Fibroblast of pulmonary artery (primary cell): ENCODE measurements at places on chromosomes 13 and 19.

GRCh38 chr19:28443361-28443760 is 769.6 kb downstream of the UQCRFS1 start:
- no peak for DNase-seq

DNA sequence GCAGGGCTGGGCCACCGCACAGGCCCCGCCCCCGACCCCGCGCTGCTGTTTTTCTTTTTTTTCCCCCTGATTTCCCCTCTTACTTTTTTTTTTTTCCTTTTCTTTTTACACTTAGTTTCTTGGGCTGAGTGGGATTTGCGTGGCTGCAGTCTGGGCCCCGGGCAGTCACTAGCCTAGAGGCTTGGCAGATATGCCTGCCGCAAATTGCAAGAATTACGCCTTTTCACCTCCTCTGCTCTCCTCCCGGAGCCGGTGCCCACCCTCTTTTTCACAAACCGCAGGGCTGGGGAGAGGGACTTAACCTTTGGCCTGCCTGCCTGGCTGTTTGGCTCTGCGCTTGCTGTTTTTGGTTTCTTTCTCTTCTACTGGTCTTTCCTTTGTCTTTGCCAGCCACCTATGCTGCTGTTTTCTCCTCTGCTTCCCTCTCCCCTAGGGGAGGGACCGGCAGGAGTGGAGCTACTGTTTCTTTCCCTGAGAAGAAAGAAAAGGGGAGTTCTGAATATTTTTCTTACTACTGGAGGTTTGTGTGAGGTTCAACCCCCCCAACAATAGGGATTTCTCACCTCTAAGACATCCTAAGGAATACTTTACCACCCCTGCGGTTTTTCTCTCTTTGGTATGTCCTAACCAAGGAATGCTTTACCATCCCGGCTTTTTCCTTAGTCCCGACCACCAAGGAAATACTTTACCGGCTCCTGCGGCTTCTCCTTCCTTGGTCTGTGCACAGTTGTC is 11.0 kb downstream of the ZNF552 start:
- peak; percentile 83 for DNase-seq

GRCh38 chr13:24313439-24313838 is 4.1 kb downstream of the C1QTNF9 start:
- peak; percentile 27 for DNase-seq

GRCh38 chr13:52177276-52177675 is 17.9 kb upstream of the NEK3 start:
- DNase-seq = no peak

GRCh38 chr13:62510906-62511655 is 1095.4 kb upstream of the PCDH20 start:
- no peak for DNase-seq

DNA sequence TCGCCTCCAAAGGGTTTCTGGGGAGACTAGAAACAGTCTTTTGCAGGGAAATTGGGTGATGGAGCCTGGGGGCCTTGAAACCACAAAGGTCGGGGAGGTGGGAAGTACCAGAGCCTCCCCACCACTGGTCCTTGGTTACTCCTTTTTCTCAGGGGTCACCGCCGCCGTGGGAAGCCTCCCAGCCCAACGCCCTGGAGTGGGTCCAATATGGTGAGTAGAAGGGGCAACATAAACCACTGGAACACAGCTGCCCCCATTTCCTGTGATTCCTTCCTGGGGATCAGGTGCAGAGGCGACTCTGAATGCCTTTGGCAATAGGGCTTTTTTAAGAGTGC is 5.8 kb downstream of the PGLYRP1 start:
- DNase-seq = no peak

DNA sequence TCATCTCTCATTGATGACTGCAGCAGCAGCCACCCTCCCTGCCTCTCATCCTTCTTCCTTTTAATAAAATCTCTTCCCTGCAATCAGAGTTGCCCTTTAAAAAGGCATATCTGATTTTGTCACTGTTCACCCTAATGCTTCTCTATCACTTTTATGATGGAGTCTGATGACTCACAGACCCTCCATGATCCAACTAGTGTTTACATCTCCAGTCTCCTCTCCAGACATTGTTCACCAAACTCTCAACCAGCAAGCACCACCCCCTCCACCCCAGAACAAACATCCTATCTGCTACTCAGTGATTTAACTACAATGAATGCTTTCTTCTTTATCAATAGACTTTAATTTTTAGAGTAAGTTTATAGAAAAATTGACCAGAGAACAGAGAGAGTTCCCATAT is 59.5 kb downstream of the TNFSF11 start:
- DNase-seq = no peak

DNA sequence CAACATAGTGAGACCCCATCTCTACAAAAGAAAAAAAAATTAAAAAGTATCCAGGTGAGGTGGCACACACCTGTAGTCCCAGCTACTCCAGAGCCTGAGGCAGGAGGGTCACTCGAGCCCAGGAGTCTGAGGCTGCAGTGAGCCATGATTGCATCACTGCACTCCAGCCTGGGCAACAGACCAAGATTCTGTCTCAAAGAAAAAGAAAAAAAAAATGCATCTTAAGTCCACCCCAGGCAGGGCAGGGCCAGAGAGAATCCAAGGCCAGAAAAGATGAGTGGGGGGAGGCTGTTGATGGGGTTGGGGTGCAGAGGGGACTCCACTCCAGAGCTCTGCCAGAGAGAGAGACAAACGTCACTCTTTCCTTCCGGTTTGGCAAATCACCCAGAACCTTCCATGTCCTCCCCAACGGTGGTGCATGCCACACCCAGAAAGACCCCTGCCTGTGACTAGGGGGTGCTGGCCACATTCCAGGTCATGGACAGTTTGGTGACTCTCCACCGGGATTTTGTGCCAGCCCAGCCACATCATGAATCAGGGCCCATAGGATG is 431 bp downstream of the FUT3 start:
- peak; percentile 75 for DNase-seq

GRCh38 chr13:52348071-52348470 is 57.9 kb downstream of the THSD1 start:
- peak; percentile 95 for DNase-seq

GRCh38 chr19:48772503-48772953 is 17.2 kb downstream of the FGF21 start:
- no peak for DNase-seq

GRCh38 chr19:3608079-3608641 is 1.5 kb upstream of the TBXA2R start:
- no peak for DNase-seq

GRCh38 chr13:101415358-101416174 is 742 bp downstream of the NALCN start:
- no peak for DNase-seq

DNA sequence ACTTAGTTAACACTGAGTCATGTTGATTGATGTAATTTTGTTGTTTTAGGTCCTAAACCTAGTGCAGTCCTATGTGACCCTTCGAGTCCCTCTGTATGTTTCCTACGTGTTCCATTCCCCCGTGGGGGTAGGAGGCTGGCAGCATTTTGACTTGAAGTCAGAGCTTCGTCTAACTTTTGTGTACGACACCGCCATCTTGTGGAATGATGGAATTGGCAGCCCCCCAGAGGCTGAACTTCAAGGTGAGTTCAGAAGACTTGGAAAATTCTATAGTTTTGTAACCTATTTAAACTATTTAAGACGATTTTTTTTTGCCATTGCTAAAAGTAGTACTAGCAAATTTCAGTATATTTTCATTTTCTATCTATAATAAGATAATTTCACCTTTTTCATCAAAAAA is 117.9 kb downstream of the STOML3 start:
- peak; percentile 44 for DNase-seq

DNA sequence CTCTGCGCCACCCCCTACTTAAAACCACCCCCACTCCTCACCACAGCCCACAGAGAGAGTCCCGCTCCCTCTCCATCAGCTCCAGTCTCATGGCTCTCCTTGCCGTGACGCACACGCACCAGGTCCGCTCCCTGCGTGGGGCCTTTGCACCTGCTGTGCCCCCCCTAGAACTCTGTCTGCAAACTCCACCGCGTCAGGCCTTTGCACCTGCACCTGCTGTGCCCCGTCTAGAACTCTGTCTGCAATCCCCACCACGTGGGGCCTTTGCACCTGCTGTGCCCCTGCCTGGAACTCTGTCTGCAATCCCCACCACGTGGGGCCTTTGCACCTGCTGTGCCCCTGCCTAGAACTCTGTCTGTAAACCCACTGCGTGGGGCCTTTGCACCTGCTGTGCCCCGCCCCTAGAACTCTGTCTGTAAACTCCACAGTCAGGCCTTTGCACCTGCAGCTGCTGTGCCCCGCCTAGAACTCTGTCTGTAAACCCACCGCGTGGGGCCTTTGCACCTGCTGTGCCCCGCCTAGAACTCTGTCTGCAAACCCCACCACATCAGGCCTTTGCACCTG is 4.2 kb downstream of the SHC2 start:
- no peak for DNase-seq

GRCh38 chr19:49854378-49855263 is 3.7 kb downstream of the PTOV1 start:
- no peak for DNase-seq

GRCh38 chr13:100542826-100543156 is 45.8 kb downstream of the GGACT start:
- peak; percentile 52 for DNase-seq

GRCh38 chr19:532561-533363 is 1.2 kb downstream of the CDC34 start:
- peak; percentile 73 for DNase-seq

- DNase-seq = peak; percentile 24
These were observed 14.2 kb downstream of the DPF1 start for GRCh38 chr19:38209671-38210457.

DNA sequence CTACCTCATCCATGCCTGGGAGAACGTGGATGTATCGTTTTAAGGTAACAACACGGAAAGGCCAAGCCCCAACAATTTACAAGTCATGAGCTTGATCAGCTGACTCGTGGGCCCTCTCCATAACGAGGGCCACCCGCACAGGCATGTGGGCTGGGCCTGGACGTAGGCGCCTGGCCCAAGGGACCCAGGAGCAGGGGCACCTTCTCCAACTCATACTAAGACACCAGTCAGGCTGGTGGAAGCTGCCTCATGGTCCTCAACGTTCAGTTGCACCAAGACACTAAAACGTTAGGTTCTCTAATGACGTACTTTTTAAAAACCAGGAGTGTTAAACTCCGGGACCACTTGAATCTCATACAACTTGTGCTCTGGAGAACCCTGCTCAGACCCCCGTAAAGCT is 21.8 kb upstream of the EIF3G start:
- DNase-seq = no peak

GRCh38 chr13:36344173-36344572 is 2.0 kb downstream of the SPART start:
- peak; percentile 88 for DNase-seq

- DNase-seq = no peak
These were observed 4.2 kb upstream of the CERS4 start for GRCh38 chr19:8204961-8205360.

DNA sequence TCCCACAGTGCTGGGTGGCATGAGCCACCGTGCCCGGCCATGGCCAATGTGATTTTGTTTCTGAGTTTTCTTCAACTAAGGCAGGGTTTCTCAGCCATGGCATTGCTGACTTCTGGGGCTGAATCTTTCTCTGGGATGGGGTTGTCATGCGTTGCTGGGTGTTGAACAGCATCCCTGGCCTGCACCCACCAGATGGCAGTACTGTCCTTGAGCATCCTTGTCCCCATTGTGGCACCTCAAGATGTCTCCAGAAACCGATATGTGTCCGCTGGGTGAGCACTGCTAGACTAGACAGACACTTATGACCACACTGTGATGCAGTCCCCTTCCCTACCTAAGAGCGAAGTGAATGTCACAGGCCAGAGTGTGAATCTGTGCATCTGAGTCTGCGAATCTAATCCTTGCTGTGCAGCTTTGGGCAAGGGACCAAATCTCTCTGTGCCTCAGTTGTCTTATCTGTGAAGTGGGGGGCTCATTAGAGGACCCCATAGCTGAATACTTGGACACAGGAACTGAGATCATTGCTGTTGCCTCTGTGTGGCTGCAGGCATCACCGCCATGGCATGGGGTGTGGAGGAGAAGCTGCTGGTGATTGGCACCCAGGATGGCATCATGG is 50.3 kb upstream of the SIN3B start:
- peak; percentile 72 for DNase-seq

DNA sequence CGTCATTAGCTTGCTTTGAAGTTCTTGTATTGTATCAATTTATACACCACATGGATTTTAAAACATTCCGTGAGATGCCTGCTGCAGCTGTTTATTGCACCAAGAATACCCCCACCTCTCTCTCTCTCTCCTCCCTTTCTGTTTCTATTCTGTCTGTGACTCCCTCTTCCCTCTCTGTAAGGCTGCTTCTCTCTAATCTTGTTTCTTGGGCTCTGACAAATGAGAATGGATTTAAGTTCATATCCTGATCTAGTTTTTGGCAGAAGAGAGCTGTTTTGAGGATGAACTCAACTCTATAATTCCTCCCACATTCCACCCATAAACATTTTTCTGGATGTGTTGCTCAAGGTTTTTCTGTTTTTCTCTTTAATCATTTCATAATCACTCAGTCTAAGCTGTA is 144.3 kb upstream of the FRY start:
- peak; percentile 81 for DNase-seq

- DNase-seq = peak; percentile 7
These were observed 27.4 kb downstream of the NDFIP2 start for GRCh38 chr13:79508224-79508961.

DNA sequence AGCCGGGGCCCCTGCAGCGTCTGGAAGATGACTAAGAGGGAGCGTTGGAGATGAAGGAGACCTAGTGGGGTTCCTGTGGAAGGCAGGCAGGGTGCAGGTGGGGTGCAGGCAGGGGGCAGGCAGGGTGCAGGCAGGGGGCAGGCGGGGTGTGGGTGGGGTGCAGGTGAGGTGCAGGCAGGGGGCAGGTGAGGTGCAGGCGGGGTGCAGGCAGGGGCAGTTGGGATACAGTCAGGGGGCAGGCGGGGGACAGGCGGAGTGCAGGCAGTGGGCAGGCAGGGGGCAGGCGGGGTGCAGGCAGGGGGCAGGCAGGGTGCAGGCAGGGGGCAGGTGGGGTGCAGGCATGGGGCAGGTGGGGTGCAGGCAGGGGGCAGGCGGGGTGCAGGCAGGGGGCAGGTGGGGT is 142.8 kb downstream of the SOX1 start:
- no peak for DNase-seq

GRCh38 chr19:2202366-2202765 is 33.8 kb downstream of the PLEKHJ1 start:
- no peak for DNase-seq

DNA sequence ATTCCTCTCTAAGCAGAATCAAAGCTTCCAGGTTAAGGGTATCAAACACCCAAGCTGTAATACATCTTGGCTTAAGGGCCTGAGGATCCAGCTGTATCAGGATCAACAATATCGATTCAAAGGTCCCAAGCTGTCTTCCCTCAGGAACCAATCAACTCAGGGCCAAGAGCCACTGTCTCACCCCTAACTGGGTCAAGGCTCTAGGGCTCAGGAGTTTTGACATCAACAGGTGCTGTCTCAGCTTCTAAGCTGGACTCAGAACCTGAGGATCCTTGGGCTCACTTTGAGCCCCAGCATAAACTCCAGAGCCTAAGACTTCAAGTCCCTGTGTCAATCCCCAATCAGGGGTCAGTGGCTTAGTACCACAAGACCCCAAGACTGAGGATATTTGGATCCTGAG is 917 bp downstream of the FBXW9 start:
- no peak for DNase-seq

- no peak for DNase-seq
These were observed 973 bp upstream of the OCEL1 start for GRCh38 chr19:17225053-17225452.

- peak; percentile 23 for DNase-seq
These were observed 621 bp downstream of the SOX21 start for GRCh38 chr13:94711561-94712286.

GRCh38 chr13:35496006-35496405 is 19.5 kb upstream of the MAB21L1 start:
- DNase-seq = no peak
